ENCODE measurements at places on chromosomes 2 and 18.

- DNase-seq, result no peak
These were observed 105.3 kb upstream of the FOSL2 start for GRCh38 chr2:28287256-28287915.

DNA sequence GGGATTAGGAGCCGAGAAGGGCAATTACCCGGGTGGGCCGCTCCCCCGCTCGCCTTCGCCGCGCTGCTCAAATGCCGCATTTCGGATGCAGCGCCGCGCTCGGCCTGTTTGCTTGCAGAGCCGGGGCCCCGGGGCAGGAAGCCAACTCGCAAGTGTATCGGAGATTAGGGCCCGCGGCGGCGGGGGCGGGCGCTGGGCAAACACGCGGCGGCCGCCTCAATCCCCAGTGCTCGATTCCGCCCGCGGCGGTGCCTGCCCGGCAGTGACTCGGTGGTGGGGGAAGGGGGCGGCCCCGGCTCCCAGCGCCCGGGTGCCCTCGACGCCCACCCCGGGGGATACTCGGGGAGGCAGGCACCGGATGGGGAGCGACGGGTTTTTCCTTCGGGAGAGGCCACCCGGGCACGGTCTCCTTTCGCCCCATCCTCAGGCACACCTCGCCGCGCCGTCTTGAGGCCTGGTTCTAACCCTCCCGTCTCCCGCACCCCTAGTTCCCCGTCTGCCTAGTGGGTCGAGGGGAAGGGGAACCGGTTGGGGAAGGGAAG lies 26.6 kb upstream of the NOTO start:
- DNase-seq, result peak; percentile 61

DNA sequence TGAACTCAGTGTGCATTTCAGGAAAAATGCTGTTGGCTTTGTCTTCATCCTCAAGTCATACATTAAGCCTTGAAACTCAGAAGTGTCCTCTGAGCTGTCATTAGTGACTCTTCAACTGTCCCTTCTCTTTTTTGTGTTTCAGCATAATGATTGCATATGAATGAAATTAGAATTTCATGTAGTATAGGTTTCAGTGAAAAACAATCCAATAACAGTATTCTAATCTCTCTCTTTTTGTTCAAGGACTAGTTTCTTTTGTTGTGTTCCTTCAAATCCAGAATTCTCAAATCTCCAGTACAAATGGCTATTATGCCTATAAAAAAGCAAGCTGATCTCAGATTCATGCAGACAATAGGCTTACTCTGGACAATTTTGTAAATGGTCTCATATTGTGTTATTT lies 133.5 kb downstream of the QPCT start:
- DNase-seq, result no peak

DNA sequence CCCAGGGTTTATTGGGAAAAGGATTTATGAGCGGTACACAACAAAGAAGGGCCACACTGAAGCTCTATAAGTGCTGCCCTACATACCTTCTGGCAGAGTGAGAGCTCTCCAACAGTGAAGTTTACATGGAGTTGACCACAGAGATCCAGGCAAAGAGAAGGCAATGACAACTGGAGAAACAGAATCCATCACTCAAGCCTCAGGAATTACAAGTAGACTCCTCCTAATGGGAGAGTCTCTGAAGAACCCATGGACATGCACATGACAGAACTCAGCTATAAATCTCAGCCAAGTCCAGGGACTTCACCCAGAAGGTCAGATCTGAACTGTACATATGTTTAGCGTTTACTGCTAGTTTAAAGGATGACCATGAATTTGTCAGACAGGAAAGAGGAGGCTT lies 164.7 kb downstream of the DNAH7 start:
- no peak for DNase-seq

GRCh38 chr2:226733189-226733858 lies 66.3 kb downstream of the IRS1 start:
- DNase-seq, result no peak

Data from CD4-positive, alpha-beta T cell treated with Interferon gamma for 1 hour (primary cell).